ENCODE measurements at places on chromosomes 6 and 20.

DNA sequence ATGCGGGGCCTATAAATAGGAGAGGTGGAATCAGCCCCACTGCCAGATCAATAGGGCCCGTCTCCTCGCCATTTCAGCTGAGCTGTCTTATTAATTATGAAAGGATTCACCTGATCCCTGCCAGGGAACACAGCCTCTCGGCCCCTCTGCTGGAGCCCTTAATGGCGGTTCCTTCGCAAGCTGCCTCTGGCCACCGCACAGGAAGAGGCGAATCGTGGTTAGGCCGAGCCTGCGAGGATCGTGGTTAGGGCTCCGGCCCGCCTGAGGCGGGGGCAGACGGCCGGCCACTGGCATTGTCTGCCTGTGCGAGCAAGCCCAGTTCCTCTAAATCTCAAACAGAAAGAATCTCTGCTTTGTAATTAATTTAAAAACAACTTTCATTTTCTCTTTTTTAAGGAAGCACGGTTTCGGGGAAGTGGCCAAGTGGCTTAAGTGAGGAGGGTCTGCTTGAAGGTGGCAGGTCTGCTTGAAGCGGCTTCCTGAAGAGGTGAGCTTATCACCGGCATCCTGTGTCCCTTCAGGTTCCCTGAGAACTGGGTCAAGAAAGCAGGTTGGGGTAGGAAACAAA, 9.2 kb downstream of the NRN1 start:
- DNase-seq, result no peak

DNA sequence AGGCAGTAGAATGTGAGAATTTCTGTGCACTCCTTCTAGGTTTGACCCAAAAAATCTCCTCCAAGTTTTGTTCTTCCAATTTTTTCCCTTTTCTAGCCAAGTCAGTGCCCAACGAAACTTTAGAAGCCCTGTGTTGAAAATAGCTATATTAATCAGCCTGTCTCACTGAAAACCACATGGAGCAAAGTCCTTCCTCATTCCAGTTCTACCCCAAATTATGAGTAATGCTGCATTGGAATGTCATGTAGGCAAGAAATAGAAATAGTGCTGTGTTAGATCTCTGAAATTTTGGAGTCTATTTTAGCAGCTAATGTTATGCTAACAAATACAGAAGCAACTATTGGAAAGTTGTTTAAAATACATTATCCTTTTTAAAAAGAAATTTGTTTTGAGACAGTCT, 725.5 kb downstream of the TBC1D32 start:
- no peak for DNase-seq

GRCh38 chr20:46406986-46407670, 713 bp upstream of the ELMO2 start:
- no peak for DNase-seq

GRCh38 chr20:58293453-58293852, 16.1 kb upstream of the RAB22A start:
- no peak for DNase-seq

- no peak for DNase-seq
These were observed 458.3 kb upstream of the CITED2 start for GRCh38 chr6:139832493-139833305.

GRCh38 chr6:160267102-160267501, 8.5 kb upstream of the SLC22A2 start:
- DNase-seq, result no peak

DNA sequence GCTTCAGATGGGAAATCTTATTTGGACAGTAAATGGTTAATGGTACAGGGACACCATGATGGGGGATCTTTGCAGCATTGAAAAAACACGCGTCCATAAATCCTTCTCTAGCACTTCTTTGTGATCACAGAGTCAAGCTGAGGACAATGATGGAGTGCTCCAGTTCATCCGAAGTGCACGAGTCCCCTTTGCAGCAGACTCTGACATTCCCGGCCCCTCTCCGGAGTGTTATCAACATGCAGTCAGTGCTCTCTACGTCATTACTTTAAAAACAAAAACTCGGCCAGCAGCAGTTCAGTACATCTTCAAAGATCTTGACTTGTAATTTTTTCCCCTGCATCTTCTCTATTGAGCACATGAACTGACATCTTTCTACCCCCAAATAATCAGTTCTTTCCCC, 185.5 kb upstream of the AKAP12 start:
- DNase-seq, result peak; percentile 74

All from muscle of arm (tissue), 14 donors.